ENCODE measurements at places on chromosomes 1 and 21. TPM values are rescaled to one million over a fixed set of nuclear protein-coding genes. Genes with fewer than 3 reads are reported as not detected.

Gene ANGPTL3
- total RNA-seq, result not detected

Gene SPRR5
- total RNA-seq, result not detected

DNA sequence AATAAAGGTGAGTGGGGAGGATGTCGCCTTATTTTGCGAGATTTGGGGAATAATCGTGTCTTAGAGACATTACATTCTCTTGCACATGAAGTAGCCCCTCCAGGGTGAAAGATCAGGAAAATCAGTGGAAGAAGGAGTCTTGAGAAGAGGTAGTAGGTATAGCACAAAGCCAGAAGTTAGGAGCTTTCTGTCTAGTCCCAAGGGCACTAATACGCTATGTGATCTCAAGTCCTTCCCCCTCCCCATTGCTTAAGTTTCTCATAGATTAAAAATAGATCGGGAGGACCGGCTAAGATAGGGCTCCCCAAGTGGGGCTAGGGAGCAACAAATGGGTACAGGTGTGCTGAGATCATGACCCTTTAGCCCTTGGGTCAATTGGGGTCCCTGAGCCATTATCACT is 13.5 kb downstream of the LRRN2 start:
- DNase-seq, result no peak

GRCh38 chr1:77438236-77438913 is 156.6 kb downstream of the AK5 start:
- DNase-seq, result peak; percentile 33

- DNase-seq, result peak; percentile 63
Observed at GRCh38 chr1:119582801-119583200, 65.3 kb downstream of the ZNF697 start.
